ENCODE measurements at places on chromosomes 2 and 18.

DNA sequence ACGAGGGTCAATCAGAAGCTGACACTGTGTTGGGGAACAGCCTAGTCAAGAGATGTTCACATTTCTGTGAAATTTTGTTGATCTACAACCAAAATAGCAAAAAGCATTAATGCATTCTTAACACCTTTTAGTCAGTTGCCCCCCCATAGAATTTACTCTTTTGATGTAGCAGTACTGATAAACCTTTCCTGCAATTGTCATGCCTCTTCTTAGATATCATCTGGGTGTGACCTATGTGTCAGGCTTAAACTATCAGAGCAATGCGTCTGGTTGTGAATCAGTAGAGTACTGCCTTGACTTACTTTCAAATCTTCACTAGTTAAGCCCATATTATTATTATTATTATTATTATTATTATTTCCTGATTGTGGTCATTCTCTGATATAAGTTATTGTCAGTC, 61.9 kb downstream of the GREB1L start:
- DNase-seq = no peak

- no peak for DNase-seq
These were observed 1101.0 kb upstream of the GYPC start for GRCh38 chr2:125554956-125555355.

DNA sequence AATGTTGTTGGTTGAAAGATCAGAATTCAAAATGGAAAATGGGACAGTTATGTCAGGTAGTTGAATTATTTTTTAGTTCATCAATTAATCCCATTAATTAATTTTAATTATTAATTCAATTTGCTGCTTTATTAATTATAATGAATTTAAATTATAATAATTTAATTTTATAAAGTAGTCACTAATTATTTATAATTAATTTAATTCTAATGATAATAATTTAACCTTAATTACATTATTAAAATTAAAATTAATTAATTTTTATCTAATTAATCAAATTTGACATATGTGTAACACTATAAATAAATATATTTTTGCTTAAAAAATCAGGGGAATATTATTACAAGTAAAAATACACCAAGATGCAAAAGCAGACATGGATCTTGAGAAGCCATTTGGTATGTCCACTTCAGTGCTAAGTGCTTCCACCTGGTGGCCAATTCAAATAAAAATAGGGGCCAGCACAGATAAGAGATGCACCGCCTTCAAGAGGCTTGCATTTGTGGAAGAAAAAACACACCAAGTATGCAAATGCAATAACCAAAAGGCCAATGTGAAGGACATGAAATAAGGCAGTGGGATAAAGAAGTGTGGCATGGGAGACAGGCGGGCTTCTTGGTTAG, 73.2 kb downstream of the MBP start:
- DNase-seq = no peak

DNA sequence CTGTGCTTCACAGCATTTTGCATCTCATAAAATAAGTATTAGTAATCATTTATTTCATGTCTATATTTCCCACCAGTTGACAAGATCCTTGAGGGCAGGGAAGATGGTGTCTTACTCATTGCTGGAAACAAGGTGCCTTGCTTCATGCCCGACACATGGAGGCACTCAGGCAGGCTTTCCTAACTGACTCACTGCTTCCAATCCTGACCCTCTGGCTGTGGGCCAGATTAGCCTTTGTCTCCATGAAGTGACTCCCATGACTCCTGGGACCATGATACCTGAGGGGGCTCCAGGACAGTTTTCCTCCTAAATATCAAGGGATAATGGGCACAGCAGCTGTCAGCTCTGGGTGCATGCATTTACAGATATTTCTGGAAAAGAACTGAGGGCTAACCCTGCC, 275.1 kb downstream of the AGPS start:
- no peak for DNase-seq

- DNase-seq = peak; percentile 59
These were observed 878 bp downstream of the FBXO15 start for GRCh38 chr18:74146756-74147155.

GRCh38 chr2:196404276-196404675, 232.9 kb upstream of the STK17B start:
- no peak for DNase-seq

DNA sequence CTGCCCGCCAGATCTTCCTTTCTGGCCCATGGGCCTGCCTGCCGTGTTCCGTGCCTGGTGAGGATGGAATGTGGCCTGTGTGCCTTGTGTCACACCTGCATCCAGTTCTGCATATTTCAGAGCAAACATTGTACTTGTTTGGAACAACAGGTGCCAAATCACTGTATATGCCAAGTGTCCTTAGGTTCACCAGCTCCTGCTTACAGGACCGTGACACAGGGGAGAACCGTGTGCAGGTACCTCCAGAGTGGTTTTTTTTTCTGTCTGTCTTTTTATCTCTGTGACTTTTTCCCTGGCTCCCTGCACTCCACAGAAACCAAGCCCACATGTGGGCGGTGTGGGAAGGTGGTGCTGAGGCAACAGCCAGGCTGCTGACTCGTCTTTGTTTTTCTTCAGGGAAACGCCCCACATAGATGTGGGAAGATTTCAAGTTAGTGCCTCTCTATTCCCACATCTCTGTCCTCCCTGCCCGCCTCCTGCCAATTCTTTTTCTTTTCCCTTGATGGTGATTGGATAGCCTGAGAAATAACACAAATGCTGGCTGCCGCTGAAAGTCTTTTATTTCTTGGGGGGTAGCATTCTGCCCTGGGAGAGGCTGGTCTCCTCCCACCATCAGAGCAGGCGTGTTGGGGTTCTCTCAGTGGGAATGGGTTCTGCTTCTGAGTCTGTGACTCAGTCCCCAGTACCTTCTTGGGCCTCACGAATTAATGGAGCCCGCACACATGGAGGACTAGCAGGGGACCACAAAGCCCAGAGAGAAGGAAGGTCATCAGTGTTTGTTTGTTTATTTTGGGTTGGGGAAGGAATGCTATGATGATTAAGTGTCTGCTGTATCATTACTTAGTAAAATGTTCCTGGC, 21.4 kb downstream of the GRHL1 start:
- DNase-seq = no peak

- DNase-seq = no peak
These were observed 70.7 kb upstream of the CCDC195 start for GRCh38 chr2:224786848-224787247.

GRCh38 chr18:23872701-23873550, 141.6 kb upstream of the TTC39C start:
- no peak for DNase-seq

GRCh38 chr2:150258781-150259307, 228.6 kb downstream of the RND3 start:
- DNase-seq = no peak

DNA sequence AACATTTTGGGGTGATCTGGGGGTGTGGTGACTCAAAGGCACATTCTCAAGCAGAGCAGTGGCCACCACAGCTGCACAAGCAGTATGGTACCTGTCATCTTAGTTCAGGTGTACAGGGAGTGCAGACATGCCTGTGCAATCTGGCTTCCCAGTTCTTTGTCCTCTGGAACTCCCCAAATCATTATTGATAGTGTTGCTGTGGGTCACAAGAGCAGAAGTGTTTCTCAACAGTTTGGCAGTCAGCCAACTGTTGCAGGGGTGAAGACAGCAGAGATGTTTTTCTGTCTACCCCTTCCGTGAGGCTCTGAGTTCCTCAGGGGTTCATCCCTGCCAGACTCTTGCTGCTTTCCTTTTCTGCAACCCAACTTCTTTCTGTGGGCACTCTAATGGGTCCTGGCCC, 206.5 kb upstream of the ZSWIM2 start:
- DNase-seq = no peak

GRCh38 chr18:57207124-57207916, 60.4 kb downstream of the BOD1L2 start:
- DNase-seq = no peak

DNA sequence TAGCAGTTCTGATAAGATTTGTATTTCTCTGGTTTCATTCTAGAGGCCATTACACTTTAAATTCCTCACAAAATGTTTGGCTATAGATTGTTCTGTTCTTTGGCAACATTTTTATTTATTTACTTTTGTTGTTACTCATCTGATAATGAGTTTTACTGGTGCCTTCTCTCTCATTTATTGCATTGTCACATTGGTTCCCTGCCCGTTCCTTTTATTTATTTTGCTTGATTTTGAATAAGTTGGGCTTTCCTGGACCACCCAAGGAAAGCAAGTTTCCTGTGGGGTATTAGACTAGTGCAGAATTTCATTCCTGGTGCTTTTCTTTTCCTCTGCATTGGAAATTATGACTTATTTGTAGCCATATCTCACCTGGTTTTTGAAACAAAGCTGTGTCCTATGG, 232.0 kb downstream of the SOCS6 start:
- no peak for DNase-seq

GRCh38 chr2:648476-649424, 28.5 kb downstream of the TMEM18 start:
- no peak for DNase-seq

- no peak for DNase-seq
These were observed 32.5 kb downstream of the HS6ST1 start for GRCh38 chr2:128286011-128286721.

DNA sequence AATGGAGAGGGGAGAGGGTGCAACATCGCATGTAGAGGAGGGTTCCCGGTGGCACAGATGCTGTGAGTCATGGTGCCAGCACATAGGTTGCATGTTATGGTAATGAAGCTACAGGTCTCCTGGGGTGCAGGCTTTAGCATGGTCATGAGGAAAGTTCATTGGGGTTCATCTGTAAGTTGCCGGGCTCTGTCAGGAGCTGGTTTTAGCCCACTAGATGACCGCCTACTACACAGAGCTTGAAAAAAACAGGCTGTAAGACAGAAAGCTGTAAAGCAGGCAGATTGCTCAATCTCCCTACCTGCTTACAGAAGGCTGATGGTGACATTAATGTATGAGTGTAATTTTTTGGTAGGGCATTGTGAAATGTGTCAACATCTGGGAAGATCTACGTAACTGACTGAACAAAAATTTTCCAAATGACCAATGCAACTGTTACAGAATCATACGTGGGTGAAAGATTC, 23.9 kb downstream of the DYSF start:
- DNase-seq = no peak

- no peak for DNase-seq
These were observed 111.6 kb downstream of the FAM210A start for GRCh38 chr18:13614641-13615288.

GRCh38 chr2:84919885-84920580, 14.6 kb downstream of the TMSB10 start:
- DNase-seq = peak; percentile 94

DNA sequence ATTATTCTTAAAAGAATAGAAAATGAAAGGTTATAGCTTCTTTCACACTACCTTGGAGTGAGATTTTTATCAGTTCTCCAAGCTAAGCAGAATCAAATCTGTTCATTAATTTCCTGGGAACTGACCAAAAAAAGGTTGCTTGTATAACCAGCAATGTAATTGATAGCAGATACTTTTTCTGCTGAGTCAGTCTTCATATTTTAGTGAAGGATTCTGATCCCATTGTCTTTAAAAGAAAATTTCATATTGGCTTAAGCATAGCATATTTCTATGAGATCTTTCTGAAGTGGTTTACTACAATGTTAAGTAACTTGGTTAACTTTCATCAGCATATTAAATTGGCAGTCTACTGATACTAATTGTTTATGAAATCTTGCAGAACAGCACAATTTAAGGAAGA, 338.0 kb downstream of the TMX3 start:
- DNase-seq = no peak

- DNase-seq = no peak
These were observed 228.5 kb downstream of the RNF144A start for GRCh38 chr2:7145707-7146106.

DNA sequence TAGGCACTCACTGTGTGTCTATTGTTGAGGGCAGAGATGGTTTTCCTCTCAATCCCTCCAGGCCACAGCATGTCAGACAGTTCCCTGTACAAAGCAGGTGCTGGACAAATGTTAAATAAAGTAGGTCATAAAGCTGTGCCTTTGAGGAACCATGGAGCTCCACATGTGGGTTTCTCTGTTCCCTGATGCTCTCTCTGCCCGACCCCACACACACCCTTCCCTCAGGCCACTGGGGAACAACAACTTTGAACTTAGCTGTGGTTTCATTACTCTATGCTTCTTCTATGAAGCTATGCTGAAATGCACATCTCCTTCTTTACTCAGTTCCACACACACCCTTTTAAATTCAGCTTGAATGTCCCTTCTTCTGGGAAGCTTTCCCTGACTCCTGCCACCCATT, 415.3 kb downstream of the HRH4 start:
- no peak for DNase-seq

DNA sequence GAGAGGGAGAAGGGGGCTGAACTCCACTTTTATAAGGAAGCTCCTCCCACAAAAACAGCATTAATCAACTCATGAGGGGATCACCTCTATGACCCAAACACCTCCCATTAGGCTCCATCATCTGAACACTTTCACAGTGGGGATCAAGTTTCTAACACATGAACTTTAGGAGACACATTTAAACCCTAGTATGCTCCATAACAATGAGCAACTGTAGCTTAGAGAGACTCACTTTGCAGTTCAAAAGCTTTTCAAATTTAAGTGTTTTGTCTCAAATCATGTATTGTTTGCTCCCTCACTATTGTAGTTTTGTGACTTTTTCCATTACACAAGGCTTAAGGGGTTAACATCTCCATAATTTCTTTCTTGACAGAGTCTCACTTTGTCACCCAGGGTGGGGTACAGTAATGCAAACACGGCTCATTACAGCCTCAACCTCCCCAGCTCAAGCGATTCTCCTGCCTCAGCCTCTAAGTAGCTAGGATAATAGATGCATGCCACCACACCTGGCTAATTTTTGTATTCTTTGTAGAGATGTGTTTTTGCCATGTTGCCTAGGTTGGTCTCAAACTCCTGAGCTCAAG, 352.7 kb upstream of the CDH20 start:
- DNase-seq = no peak

- no peak for DNase-seq
These were observed 456.7 kb downstream of the SOX11 start for GRCh38 chr2:6148882-6149281.

GRCh38 chr2:10080536-10081304, 509 bp upstream of the CYS1 start:
- no peak for DNase-seq

- DNase-seq = no peak
These were observed 634.1 kb downstream of the TDRD15 start for GRCh38 chr2:21757805-21758430.

DNA sequence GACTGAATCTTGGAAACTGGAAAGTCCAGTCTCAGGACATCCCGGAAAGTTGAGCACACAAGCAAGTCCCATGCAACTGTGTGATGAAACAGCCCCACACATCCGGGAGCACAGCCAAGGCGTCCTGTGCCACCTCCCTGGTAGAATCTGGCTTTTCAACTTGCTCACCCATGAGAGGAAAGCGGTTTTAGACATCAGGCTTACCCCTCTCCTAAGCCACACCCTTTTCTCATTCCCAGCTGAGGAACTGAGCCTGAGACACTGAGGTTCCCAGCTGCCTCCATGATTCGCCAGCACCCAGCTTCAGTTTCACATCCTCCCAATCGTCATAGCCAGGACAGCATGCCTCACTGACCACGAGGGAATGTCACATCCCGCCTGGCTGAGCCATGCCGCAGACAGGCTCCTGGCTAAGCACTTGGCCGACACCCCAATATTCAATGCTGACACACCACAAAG, 60.3 kb downstream of the STEAP3 start:
- DNase-seq = peak; percentile 65
